Central memory CD8-positive, alpha-beta T cell (primary cell): ENCODE measurements at places on chromosomes 1 and 21.

DNA sequence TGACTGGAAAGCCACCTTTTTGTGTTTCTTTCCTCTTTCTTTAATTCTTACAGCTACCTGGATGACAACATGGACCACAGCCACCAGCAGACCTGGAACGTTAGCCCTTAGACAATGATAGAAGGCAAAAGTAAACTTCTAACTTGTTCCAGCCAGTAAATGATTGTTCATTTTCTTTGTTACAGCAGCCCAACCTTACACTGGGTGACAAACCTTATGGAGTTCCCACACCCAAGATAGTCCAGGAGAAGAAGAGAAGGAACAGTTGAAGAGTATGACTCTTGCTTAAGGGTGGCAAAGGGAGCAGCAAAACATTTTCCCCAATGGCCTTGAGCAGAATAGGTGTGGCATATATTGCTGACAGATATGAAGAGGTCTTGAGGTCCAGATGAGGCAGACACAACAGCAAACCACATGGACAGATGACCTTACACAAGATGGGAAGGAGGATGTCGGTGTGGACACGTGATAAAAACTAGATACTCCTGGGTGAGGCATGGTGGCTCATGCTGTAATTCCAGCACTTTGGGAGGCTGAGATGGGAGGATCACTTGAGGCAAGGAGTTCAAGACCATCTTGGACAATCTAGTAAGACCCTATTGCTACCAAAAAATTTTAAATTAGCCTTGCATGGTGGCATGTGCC lies 11.8 kb upstream of the FAM76A start:
- no peak for DNase-seq

DNA sequence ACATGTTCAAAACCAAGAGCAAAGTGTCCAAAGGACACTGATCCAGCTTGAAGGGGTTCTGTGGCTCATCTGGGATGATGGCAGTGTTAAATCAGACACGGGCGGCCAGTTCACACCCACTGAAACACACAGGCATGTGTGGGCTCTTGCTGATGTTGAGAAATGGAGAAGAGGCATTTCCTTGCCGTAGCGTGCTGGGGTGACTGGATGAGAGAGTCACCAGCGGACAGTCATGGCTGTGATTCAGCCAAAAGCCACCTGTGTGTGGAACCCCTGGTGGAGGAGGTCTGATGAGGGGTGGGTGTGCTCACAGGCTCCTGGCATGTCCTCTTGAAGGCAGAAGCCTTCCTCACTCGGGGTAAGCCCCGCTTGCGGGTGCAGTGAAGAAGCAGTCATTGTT lies 7.2 kb downstream of the C1orf35 start:
- DNase-seq: no peak

- DNase-seq: no peak
Observed at GRCh38 chr1:33532250-33532649, 59.8 kb downstream of the ZSCAN20 start.

DNA sequence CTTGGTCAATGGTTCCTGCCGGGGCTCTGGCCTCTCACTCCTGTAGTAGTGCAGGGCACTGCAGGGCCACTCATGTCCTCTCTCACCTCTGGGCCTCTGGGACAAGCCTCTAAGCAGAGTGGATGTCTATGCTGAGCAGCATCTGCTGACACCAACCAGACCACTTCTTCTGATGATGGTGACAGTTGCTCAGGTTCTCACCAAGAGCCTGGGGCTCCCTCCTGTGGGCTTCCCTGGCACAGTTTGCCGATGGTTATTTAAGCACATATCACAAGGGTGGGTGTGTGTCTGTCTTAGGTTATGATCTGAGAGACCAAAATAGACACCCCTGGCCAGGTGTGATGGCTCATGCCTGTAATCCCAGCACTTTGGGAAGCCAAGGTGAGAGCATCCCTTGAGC lies 17.4 kb upstream of the GPR137B start:
- DNase-seq: no peak

GRCh38 chr1:236608930-236609726 lies 4.8 kb upstream of the HEATR1 start:
- DNase-seq: no peak

DNA sequence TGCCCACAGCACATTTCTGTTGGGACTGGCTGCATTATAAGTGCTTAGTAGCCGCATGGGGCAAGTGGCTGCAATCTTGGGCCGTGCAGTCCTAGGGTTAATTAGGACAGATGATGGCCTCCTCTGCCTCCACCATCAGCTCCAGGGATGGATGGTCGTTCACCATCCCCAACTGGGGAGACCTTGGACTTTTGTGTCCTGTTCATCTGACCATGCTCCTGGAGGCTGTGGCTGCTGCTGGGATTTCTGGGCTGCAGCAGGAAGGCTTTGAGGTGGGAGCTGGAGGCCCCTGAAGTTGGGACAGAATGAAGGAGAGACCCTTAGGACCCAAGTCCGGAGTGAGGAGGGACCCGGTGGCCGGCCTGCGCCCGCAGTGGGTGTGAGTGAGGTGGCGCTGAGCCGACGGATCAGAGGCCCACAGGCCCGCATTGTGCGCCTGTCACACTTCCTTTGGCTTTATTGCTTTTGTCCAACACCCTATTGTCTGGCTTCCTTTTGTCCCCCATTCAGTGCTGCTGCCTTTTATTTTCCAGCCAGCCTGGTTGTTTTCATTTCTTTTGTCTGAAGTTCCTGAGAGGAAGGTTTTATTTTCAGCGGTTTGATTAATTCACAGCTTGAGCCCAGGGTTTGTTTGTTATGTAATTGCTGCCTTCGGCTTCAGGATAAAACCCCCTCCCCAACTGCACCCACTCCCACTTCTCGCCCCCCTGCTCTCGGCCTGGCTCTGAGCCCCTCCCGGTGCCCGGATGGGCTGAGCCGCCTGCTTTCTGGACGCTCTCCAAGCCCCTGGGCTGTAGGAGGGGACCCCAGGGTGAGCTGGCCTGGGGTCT lies 35.6 kb downstream of the SOX13 start:
- DNase-seq: no peak

- DNase-seq: no peak
Observed at GRCh38 chr21:44437371-44437695, 18.0 kb upstream of the LRRC3 start.

- no peak for DNase-seq
Observed at GRCh38 chr1:77958391-77958790, 20.5 kb downstream of the FUBP1 start.

GRCh38 chr1:56501888-56502287 lies 77.5 kb downstream of the PLPP3 start:
- no peak for DNase-seq

GRCh38 chr1:244751271-244751895 lies 84.1 kb upstream of the COX20 start:
- no peak for DNase-seq

DNA sequence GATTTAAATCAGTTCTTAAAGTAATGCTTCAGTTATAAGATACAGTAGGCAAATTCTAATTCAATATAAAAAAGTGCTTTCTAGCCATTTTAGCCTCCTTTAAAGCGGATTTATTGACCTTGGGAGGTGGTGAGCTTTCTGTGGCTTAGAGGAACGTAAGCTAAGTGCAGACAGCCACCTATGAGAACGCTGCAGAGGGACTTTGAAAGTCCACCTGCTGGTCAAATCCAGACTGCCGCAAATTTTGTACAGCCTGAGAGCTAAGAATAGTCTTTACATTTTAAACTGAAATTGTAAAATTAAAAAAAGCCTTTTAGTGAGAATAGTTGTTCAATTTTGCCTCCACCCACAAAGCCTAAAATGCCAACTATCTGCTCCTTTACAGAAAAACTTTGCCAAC lies 67.0 kb upstream of the SSX2IP start:
- no peak for DNase-seq

DNA sequence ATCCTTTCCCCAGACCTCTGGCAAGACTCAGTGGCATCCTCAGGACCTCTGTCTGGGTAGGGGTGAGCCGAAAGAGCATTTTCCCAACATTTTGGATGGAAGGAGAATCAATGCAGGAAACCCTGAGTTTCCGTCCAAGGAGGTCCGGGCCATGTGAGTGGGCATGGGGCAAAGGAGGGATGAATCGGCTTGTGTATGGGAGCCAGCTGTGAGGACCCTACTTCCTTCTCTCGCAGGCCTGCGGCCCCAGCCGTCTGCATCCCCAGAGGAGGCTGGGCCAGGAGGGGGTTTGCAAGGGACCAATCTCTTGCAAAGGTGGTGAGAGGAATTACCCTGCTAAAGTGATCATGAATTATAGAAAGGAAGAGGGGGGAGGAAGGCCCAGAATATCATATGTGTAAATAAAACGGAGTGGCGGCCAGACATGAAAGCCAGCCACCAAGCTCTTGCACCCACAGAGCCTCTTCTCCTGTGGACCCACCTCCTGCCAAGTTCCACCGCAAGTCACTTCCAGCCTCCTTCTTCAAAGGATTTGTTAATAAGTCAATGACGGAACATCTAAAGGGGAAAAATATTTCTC lies 48.2 kb upstream of the POU3F1 start:
- no peak for DNase-seq
